Spleen (tissue), 13 donors: ENCODE measurements at places on chromosomes 4 and X. TPM values are rescaled to one million over a fixed set of nuclear protein-coding genes. Genes with fewer than 3 reads are reported as not detected.

- DNase-seq: no peak
- peaks cover 72% of the 10 kb centered on the region for H3K36me3 ChIP-seq
- H3K27ac ChIP-seq: no peak overlapping the region
- H3K27me3 ChIP-seq: no peaks in the 10 kb centered on the region
- no peaks in the 10 kb centered on the region for H3K4me1 ChIP-seq
Observed at GRCh38 chrX:74272230-74272629, 31.8 kb upstream of the ZCCHC13 start.

GRCh38 chr4:57865264-57865663 lies 755.1 kb upstream of the IGFBP7 start:
- H3K27me3 ChIP-seq: no peaks in the 10 kb centered on the region
- H3K4me3 ChIP-seq: no peak overlapping the region
- no peak for DNase-seq
- no peaks in the 10 kb centered on the region for H3K4me1 ChIP-seq
- H3K27ac ChIP-seq: no peak overlapping the region
- no peaks in the 10 kb centered on the region for H3K36me3 ChIP-seq

The PDGFC gene
- 11.7 TPM for total RNA-seq

GRCh38 chrX:20001588-20001987 lies 10.7 kb upstream of the BCLAF3 start:
- no peaks in the 10 kb centered on the region for H3K4me1 ChIP-seq
- no peak overlapping the region for H3K4me3 ChIP-seq
- DNase-seq: no peak
- no peaks in the 10 kb centered on the region for H3K27me3 ChIP-seq
- no peaks in the 10 kb centered on the region for H3K36me3 ChIP-seq

- no peaks in the 10 kb centered on the region for H3K4me1 ChIP-seq
- no peak for DNase-seq
- H3K4me3 ChIP-seq: no peak overlapping the region
Observed at GRCh38 chrX:16843208-16843909, 26.8 kb downstream of the RBBP7 start.

- H3K27ac ChIP-seq: no peak overlapping the region
- no peaks in the 10 kb centered on the region for H3K36me3 ChIP-seq
- DNase-seq: no peak
Observed at GRCh38 chrX:145178268-145178667, 69.0 kb upstream of the SPANXN1 start.

The RHOXF1 gene
- not detected for total RNA-seq

DNA sequence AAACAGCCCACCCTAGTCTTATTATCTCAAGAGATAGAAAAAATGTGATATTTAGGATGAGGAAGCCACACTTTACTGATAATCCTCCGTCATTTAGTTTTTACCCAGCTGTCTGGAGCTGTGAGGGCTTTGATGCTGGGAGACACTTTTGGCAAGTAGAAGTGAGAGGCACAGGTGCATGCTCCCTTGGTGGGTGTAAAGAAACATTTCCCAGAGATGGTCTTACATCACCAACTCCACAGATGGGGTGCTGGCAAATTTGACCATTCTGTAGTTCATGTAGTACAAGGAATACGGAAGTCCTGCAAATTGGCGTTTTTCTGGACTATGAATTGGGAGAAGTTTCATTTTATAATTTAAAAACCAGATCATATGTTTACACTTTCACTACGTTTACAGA lies 28.5 kb downstream of the TRIM61 start:
- no peak overlapping the region for H3K4me3 ChIP-seq
- no peaks in the 10 kb centered on the region for H3K36me3 ChIP-seq
- H3K27ac ChIP-seq: no peak overlapping the region
- no peaks in the 10 kb centered on the region for H3K4me1 ChIP-seq

GRCh38 chr4:1979477-1980196 lies 29.1 kb downstream of the NELFA start:
- no peaks in the 10 kb centered on the region for H3K4me1 ChIP-seq
- peaks cover 100% of the 10 kb centered on the region for H3K36me3 ChIP-seq
- no peak overlapping the region for H3K27ac ChIP-seq
- DNase-seq: peak; percentile 52

DNA sequence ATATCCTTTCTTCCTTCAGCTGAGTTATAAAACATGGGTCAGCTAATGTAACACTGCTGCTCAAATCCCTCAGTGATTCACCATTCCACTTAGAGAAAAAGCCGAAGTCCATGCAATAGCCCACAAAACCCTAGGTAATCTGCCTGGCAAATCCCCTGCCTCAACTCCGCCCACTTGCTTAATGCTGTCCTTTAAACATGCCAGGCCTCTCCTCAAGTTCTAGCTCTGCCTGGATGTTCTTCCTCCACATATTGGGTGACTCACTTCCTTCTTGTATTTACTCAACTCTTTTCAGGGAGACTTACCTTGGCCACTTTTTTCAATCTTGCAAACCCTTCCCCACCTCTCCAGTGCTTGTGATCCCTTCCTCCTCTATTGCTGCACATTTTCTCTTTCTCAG lies 89.8 kb downstream of the EMCN start:
- H3K4me1 ChIP-seq: no peaks in the 10 kb centered on the region
- no peaks in the 10 kb centered on the region for H3K36me3 ChIP-seq
- no peak overlapping the region for H3K27ac ChIP-seq
- no peak for DNase-seq
- no peaks in the 10 kb centered on the region for H3K27me3 ChIP-seq

DNA sequence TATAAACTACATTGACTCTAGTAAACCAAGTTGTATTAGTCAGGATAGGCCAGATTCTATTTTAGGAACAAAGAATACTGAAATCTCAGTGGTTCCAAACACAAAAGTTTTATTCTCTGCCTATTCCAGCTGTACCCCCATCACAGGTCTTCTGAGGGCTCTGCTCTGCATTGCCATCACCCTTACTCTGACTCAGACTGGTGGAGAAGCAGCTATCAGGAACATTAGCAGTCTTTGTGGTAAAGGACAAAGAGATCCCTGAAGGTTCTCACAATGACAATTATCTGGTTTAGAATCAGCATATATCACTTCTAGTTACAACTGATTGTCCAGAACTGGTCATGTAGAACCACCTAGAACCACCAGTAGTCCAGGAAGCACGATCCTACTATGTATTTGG lies 251.1 kb downstream of the GLUD2 start:
- H3K4me3 ChIP-seq: no peak overlapping the region
- no peak overlapping the region for H3K27ac ChIP-seq
- DNase-seq: no peak
- no peaks in the 10 kb centered on the region for H3K27me3 ChIP-seq

- no peaks in the 10 kb centered on the region for H3K36me3 ChIP-seq
- H3K27ac ChIP-seq: no peak overlapping the region
- DNase-seq: no peak
Observed at GRCh38 chr4:4362991-4363697, 23.8 kb upstream of the NSG1 start.

The CTAG1A gene
- not detected for total RNA-seq

- no peaks in the 10 kb centered on the region for H3K27me3 ChIP-seq
- H3K27ac ChIP-seq: no peak overlapping the region
- H3K36me3 ChIP-seq: no peaks in the 10 kb centered on the region
- no peak for DNase-seq
- no peak overlapping the region for H3K4me3 ChIP-seq
- H3K4me1 ChIP-seq: no peaks in the 10 kb centered on the region
Observed at GRCh38 chrX:124651031-124651430, 304.7 kb downstream of the SH2D1A start.

The FGFR3 gene
- total RNA-seq: 3.1 TPM

The TEX13C gene
- not detected for total RNA-seq

The TMEM185A gene
- total RNA-seq: 32.2 TPM

DNA sequence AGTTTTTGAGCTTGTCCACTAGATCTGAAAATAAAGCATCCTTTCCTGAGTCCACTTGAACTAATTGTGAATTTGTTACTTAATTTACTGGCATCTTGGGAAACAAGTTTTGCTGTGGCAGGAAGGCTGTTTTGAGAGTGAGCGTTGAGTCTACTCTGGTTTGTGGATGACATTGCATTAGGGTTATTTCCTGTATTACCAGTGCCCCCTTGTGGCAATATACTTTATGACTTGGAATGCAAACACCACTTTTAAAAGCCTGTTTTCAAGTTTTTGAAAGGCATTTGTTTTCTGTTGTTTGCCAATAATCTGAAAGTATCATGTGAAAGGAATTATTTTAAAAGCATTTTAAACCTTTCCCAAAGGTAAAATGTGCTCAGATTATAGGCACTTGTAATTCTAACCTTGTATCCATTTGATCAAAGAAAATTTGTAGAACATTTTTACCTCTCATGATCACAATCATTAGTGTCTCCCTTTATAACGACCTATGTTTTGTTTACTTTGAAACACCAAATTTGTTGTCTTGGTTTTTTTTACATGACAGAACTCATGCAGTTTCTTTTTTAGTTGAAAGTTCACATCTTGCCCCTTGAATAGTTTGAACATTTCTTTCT lies 18.0 kb upstream of the CYP2U1 start:
- no peaks in the 10 kb centered on the region for H3K36me3 ChIP-seq
- H3K4me3 ChIP-seq: no peak overlapping the region
- H3K4me1 ChIP-seq: no peaks in the 10 kb centered on the region
- DNase-seq: no peak
- H3K27ac ChIP-seq: no peak overlapping the region
- no peaks in the 10 kb centered on the region for H3K27me3 ChIP-seq

The TGIF2LX gene
- not detected for total RNA-seq

DNA sequence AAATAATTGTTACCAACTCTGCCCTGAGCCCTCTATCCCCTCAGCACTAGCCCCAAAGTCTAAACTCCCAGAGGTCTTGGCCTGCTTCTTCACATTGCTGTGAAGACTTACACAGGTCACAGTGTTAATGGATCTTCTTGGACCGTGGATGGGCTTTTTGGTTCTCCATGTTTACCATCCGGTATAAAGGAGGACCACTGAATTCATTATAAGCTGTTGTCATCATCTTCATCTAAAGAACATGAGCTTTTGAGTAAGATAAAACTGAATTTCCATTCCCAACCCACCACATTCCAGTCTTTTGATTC lies 8.5 kb downstream of the NUDT11 start:
- H3K27ac ChIP-seq: no peak overlapping the region
- no peak overlapping the region for H3K4me3 ChIP-seq
- no peak for DNase-seq

The VEGFD gene
- 1.0 TPM for total RNA-seq

The GRPR gene
- not detected for total RNA-seq

DNA sequence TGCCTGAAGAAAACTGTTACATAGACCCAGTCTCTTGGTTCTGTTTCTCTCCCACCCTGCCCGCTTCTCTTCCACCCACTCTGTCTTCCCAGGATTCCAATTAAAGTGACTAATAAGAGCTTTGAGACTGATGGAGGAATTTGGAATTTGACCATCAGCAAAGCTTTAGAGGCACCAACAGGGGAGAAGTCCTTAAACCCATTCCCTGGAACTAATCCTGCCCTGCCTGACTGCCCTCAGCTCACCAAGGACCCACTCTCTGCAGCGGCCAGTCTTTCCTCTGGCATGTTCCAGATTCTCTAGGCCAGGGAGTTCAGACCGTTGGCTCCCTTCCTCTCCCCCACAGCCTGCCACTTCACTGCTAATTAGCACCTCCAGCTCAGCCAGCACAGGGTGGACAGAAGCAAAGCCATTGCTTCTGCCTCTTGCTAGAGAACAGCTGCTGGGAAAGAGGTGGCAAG lies 23.9 kb downstream of the SCD5 start:
- no peak for DNase-seq

The SLC6A14 gene
- not detected for total RNA-seq

The MXRA5 gene
- total RNA-seq: 11.4 TPM

DNA sequence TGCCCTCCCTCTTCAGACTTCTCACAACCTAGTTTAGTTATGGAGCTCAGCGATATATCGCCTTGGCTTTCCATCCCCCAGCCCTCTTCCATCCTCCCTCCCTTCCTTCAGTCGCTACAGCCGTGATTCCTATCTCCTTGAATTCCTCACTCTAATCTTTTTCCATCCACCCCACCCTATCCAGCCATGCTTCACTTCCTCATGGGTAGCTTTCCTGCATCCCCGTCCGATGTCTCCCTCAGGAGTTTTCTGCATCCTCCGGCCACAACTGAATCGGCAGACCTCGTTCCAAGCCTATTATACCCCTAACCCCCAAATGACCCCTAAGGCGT lies 456 bp downstream of the SNX12 start:
- H3K27ac ChIP-seq: peak overlapping the region; percentile 81
- H3K27me3 ChIP-seq: no peaks in the 10 kb centered on the region
- no peak for DNase-seq

DNA sequence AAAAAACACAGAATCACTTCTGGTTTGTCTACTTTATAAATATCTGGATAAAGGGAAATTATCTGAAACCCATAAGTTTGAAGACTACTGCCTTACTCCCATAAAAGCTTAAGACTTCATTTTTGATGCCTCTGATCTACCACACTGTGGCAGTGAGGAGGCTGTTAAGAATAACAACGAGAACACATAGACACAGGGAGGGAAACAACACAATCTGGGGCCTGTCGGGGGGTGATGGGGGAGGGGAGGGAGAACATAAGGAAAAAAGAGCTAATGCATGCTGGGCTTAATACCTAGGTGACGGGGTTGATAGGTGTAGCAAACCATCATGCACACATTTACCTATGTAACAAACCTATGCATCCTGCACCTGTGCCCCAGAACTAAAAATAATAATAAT lies 573.7 kb downstream of the GBA3 start:
- no peak overlapping the region for H3K27ac ChIP-seq
- H3K36me3 ChIP-seq: no peaks in the 10 kb centered on the region
- H3K27me3 ChIP-seq: no peaks in the 10 kb centered on the region
- no peak for DNase-seq
- H3K4me3 ChIP-seq: no peak overlapping the region
- no peaks in the 10 kb centered on the region for H3K4me1 ChIP-seq

DNA sequence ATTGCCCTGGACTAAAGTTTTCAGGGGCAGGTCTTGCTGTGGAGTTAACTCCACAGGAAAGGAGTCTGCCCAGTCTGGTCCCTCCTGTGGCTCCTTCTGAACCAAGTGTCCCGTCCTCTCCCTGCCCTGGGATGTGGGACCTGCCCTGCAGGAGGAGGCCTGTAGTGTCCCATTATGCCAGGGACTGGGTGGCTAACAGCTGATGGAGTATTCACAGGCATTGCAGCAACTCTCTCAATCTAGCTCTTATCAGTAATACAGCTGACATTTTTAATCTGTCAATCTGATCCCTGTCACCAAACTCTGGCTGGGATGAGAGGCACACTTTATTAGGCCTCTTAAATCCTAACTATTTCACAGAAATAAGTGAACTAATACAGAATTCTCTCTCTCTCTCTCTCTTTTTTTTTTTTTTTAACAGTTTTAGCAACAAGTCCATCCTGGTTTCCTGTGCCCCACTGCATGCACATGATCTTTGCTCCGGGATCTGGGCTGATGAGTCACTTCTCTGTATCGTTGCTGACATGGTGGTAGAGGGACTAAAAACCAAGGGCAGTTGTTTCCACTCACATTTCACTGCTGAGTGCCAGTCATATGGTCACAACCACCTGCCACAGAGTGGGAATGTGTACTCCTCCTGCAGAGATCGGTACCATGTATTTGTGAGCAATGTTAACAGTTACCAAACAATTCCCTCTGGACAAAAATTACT lies 39.1 kb downstream of the HAND2 start:
- no peaks in the 10 kb centered on the region for H3K36me3 ChIP-seq
- H3K4me1 ChIP-seq: no peaks in the 10 kb centered on the region
- no peak for DNase-seq
- H3K27me3 ChIP-seq: peaks cover 7% of the 10 kb centered on the region

- no peak for DNase-seq
- H3K27ac ChIP-seq: no peak overlapping the region
- H3K4me1 ChIP-seq: no peaks in the 10 kb centered on the region
Observed at GRCh38 chrX:8288590-8288989, 117.5 kb upstream of the VCX2 start.
